ENCODE measurements at places on chromosomes 5 and 9.

GRCh38 chr9:70607329-70607728 lies 192.9 kb upstream of the KLF9 start:
- no peak for DNase-seq

DNA sequence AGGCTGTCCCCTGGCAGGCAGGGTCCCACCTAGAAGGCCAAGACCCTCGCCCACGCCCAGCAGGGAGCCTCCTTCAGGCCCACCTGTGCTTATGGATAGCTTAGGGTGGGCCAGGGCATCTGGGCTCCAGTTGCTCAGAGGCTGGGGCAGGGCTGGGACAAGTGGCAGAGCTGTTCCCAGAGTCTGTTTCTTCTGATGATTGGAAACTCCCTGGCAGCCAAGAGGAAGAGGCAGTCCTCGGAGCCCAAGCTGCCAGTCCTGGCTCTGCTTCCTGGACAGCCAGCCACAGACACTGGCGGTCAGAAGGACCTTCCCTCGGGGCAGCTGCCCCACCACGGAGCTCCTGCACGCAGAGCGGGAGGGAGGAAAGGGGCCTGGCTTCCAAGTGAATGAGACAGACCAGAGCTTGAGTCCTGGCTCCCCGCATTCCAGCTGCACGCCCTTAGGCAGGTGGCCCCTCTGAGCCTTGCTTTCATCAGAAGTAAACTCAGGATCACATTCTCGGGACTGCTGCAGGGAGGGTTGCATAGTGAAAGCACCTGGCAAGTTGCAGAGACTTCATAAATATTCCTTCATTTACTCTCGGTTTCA lies 37.9 kb upstream of the GABRP start:
- DNase-seq: no peak

DNA sequence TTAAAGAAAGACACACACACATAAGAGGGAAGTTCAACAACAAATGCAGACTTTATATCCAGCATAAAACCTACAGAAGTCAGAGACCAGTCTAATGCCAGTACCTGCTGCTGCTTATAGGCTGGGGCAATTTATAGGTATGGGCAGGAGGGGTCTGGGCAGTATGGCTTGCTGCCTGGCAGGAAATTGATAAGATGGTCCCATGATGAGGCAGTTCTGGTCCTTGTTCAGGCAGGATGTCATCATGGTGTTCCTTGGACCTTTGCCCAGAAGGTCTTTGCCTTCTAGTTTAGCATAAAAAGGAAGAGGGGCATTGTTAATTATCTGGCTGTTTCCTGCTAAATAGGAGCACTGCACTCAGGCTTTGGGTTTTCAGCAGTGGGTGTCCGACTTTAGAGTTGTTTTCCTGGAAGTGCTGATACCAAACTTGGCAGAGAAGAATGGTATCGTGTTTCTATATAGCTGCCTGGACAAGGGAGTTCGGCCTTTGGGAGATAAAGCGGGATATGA lies 10.4 kb upstream of the PDCD1LG2 start:
- no peak for DNase-seq

GRCh38 chr9:93540305-93540704 lies 36.1 kb upstream of the PHF2 start:
- DNase-seq: no peak

GRCh38 chr5:56871777-56872176 lies 37.6 kb upstream of the SETD9 start:
- no peak for DNase-seq

Measured in neuronal stem cell (in vitro differentiated cells).